Activated CD8-positive, alpha-beta memory T cell treated with anti-CD3 and anti-CD28 coated beads, Interleukin-2, amount 10 ng/mL, durations not matched to agents 7 days and 5 days (primary cell): ENCODE measurements at places on chromosomes 7 and 10. TPM values are rescaled to one million over a fixed set of nuclear protein-coding genes. Genes with fewer than 3 reads are reported as not detected.

- no peak for DNase-seq
Measured at GRCh38 chr10:83373671-83374070, 765.6 kb upstream of the GHITM start.

- DNase-seq, result no peak
Measured at GRCh38 chr7:1210321-1210978, 22.2 kb upstream of the UNCX start.

GRCh38 chr10:79284158-79284871 lies 63.0 kb upstream of the PPIF start:
- DNase-seq, result no peak

DNA sequence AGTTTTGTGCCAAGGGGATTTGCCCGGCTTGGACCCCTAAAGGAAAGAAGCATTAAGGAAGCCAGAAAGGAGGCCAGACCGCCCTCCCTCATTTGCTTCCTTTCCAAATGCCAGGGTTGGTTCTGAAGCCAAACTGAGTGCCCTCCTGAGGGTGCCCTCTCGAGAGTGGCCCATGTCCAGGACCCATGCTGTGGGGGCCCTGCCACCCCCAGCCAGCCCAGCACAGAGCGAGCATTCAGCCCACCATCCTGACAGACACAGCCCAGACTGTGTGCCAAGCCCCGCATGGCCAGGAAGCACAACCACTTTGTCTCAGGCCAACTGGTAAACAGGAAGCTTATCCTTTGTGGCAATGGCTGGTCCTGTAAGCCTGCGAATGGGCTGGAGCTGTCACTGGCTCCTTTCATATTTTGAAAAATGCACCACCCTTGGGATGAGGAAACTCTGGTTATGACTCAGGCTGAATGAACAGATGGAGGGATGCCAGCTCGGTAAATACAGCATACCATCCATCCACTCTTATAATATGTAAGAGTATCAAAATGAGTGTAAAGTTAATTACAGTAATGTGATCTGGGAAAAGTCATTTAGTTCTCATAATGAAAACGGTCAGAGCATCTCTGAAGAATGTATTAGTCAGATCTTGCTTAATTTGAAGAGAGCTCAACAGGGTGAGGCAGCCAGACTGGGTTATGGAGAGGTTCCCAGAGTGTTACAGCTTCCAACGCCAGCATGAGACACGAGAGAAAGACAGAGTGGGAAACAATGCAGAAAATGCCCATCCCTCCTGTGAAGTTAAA lies 65.0 kb downstream of the STK17A start:
- peak; percentile 69 for DNase-seq

- DNase-seq, result no peak
Measured at GRCh38 chr10:77267703-77268675, 369.6 kb downstream of the KCNMA1 start.

- DNase-seq, result no peak
Measured at GRCh38 chr7:142334236-142334635, 76.4 kb upstream of the PRSS58 start.

DNA sequence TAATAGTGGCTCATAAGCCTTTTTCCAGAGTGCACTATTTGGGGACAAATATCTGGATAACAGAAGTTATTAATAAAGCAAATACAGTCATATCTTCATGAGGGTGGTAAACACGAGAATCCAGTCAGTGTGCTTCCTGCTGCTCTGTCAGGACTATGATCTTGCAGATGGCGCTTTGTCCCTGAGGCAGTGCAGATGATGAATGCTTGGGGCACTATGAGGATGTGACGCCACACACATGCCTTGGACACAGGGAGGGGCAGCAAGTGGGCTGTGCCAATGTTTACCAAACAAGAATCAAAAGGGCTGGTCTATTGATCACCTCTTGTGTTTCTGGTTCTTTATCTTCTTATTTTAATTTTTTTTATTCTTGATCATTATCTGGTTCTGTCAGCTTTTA lies 79.8 kb downstream of the GAD2 start:
- DNase-seq, result no peak

DNA sequence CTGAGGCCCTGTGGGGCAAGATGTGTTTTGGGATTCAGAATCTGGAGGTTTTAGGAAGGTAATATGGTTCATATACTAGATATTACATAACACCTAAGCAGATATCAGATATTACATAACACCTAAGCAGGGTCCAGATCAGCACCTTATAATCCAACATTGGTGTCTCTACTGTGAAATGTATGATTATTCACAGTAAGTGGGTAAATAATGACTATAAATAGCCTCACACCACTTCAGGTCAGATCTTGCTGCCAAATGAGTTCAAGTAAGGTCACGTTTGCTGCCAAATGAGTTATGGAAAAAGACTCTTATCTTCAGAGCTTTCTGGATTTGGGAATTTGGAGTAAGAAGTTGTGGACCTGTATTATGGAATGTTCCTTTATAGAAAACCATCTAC lies 14.6 kb downstream of the ADRB1 start:
- no peak for DNase-seq

- DNase-seq, result no peak
Measured at GRCh38 chr7:37663693-37664092, 19.9 kb upstream of the GPR141 start.

DNA sequence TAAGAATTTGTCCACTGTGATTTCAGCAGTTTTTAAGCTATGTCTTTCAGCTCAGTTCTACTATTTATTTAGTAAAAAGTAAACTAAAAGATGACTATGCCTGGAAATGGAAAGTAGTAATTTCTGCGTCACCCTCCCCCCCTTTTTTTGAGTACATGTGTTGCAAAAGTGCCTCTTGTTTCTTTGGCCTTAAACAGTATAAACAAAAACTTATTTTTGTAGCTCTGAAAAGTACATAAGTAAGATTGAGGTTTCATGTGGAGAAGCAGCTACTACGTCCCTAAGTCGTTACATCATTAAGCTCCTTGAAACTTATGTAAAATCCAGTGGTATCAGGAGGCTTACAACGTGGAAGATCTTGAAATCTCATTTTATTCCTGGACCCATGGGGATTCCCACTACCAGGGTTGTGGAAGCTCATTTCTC lies 46.3 kb upstream of the HBP1 start:
- no peak for DNase-seq

GRCh38 chr7:31873816-31874597 lies 187.0 kb downstream of the PPP1R17 start:
- no peak for DNase-seq

GRCh38 chr10:63166742-63167258 lies 33.7 kb downstream of the NRBF2 start:
- no peak for DNase-seq

GRCh38 chr7:105006367-105007136 lies 7.5 kb upstream of the KMT2E start:
- no peak for DNase-seq

- DNase-seq, result no peak
Measured at GRCh38 chr10:44788147-44789129, 122.7 kb upstream of the TMEM72 start.

GRCh38 chr10:128062881-128063563 lies 63.2 kb downstream of the MKI67 start:
- DNase-seq, result peak; percentile 74

GRCh38 chr10:1608851-1609647 lies 128.3 kb downstream of the ADARB2 start:
- no peak for DNase-seq

DNA sequence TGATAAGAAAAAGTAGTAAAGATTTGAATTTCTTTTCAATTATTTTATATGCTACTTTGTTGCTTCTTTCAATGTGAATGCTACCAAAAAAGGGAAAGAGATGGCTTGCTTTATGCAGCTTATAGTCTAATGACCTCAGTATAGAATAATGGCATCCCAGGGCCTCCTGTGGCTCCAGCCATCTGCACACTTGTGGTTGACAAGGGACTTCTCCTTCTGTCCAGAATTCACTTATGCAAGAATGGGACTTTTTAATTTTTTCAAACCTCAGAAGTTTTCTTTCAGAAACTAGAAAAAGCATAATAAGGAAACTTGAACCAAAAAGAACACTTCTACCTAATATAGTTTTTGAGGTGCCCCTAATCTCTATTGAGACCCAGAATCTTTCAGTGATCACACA lies 310.9 kb downstream of the CTNNA3 start:
- no peak for DNase-seq

DNA sequence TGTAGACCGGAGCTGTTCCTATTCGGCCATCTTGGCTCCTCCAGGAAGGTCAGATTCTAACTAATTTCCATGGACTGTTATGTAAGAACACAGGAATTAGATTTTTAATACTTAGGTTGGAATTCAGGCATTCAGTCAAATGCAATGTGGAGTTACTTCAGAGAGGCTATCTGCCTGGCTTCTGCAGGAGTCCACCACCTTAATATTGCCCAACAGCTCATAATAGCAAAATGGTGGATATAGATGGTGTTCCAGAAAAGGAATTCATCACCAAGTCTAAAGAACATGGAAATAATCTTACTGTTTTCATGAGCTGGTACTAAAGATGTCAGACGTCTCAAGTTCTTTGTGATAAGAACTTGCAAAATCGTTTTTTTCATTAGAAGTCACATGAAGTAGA lies 39.5 kb downstream of the CRHR2 start:
- no peak for DNase-seq

- DNase-seq, result no peak
Measured at GRCh38 chr10:4141471-4141870, 356.5 kb upstream of the KLF6 start.

- no peak for DNase-seq
Measured at GRCh38 chr10:43728425-43728824, 79.7 kb upstream of the ZNF32 start.

DNA sequence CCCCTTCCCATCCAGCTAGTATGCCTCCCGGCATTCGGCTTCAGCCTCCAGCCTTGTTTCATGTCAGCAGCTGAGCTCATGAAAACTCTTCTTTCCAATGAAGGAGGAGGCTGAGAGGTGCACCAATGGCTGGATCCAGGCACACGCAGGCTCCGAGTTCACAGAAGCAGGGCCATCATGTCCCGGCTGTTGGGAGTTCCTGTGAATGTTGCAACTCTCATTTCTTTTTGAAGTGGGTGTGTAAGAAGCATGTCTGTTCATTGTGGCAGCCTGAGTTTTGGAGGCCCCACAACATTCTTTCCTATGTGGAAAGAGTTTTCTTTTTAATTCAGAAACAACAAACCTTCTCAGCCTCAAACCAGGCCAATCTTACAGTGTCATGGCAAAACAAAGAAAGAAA lies 89.7 kb downstream of the PTPRE start:
- DNase-seq, result no peak

DNA sequence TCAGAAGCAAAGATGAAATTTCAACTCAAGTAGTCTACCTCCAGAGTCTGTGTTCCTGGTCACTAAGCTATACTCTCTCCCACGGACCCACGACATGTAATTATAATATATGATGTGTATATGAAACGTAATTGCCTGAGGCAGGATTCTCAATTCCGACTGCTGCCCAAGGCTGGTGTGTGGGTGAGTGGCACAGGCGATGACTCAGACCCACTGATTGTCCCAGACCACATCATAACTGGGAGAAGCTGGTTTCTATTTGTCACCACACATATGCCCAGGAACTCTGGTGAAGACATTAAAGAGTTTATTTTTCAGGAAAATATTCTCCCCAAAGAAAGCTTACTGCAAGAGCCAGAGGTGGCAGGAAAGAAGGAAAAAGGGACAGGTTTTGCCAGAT lies 219.3 kb downstream of the JAZF1 start:
- DNase-seq, result no peak

- no peak for DNase-seq
Measured at GRCh38 chr10:5956146-5956936, 21.0 kb downstream of the IL15RA start.

- DNase-seq, result no peak
Measured at GRCh38 chr10:125161707-125162119, 1.4 kb upstream of the CTBP2 start.

DNA sequence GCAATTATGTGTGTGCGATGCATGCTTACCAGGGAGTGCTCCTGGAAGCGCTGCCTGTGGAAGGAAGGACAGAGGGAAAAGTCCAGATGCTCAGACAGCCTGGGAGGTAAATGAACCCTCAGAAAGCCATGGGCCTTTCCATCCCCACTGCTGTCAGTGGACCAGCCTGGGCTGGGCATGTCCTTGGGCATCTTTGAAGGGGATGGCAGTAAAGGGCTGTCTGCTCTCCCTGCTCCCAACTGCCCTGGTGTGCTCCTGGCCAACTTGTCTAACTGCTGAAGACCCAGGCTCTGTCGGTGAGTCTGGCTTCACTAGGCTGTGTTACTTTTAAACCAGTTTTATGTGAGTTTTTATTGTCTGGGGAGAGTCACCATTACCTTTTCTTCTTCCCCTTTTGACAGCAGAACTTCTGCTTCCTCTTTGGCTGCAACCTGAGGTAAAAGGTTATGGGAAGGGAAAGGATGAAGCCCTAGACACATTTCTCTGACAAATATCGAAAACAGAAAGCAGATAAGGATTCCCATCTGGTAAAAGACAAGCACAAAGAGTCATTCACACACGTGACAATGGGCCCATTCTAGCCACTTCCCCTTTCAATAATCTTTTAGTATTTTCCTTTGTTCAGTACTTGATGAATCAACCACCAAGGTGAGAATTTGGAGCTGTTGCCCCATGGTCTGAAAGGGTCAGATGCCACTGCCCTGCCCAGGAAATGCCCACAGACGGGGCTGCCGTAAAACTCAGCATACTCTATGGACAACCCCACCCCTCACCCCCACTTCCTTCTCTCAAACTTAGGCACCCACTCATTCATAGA lies 27.6 kb upstream of the PIK3AP1 start:
- peak; percentile 43 for DNase-seq

- DNase-seq, result no peak
Measured at GRCh38 chr7:30155481-30155880, 20.7 kb downstream of the MTURN start.

DNA sequence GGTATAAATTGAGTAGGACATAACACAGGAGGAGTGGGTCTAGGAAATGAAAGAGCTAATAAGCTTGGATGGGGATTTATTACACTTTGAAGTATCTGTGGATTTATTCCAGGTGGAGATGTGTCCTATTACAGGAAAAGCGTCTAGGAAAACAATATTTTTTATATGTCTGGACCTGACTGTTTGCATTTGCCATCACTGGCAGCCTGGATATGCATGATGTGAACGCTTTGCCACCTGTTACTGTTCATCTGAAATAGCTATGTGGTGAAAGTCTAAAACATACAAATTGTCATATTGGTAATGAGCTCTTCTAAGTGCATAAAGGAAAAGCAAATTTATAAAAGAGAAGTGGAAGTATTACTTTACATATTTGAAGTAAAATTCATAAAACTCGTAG lies 31.6 kb upstream of the AGMO start:
- no peak for DNase-seq

SEMA3C gene
- total RNA-seq, result not detected

HTRA1 gene
- not detected for total RNA-seq

IRF5 gene
- 17.7 TPM for total RNA-seq

SLC26A3 gene
- not detected for total RNA-seq

FAM25G gene
- not detected for total RNA-seq

KNDC1 gene
- total RNA-seq, result 0.32 TPM

LIPN gene
- total RNA-seq, result not detected

BAIAP2L1 gene
- total RNA-seq, result 1.1 TPM

FFAR4 gene
- not detected for total RNA-seq

FAM20C gene
- total RNA-seq, result 0.73 TPM

MMD2 gene
- total RNA-seq, result not detected

SPAM1 gene
- not detected for total RNA-seq

CUEDC2 gene
- 78.2 TPM for total RNA-seq
